ENCODE measurements at places on chromosomes 4 and X.

DNA sequence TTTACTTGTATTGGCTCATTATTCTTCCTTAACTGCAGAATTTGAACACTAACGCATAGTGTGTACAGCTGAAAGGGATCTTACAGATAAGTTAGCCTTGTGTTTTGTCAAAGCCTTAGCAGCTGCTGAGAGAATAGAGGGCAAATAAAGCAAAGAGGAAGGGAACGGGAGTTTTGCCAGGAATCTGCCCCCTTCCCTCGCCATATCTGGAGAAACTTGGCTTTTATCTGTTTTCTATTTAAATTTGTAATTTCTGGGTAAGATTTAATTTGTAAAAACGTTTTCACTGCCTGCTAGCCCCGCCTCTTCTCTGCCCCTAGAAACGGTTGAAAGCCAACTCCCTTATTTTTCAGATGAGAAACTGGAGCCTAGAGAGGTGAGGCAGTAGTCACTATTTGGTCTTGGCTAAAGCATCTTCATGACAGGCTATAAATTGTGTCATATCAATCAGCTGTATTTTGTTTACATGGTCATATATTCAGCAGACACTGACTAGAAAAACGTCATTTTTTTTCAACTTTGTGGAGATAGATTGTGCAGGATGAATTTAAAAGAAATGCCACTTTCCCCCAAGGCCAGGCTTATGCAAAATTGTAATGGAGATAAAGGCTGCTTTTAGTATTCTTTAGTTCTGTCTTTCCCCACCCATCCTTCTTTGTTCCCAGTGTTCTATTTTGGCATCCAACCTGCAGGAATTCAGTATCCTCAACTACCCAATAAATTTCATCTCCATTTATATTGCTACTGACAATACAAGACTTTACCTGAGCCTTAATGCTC is 319.4 kb downstream of the SH2D1A start:
- DNase-seq, result no peak

DNA sequence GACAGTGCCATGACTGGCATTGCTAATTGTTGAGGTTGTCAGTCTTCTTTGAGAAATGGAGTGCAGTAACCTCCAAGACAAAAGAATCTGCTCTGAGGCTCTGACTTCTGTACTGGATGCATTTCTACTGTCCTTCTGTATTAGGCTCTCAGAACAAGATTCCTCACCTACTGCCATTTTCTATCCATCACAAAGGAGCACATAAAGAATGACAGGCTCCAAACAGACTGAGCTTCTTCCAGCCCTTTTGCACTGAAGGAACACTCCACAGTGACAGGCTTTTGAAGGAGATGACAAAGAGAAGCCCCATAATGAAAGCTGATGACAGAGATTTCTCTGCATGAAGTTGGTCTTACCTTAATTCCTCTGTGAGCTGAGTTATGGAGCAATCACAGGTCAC is 162.2 kb downstream of the PCDH19 start:
- no peak for DNase-seq

DNA sequence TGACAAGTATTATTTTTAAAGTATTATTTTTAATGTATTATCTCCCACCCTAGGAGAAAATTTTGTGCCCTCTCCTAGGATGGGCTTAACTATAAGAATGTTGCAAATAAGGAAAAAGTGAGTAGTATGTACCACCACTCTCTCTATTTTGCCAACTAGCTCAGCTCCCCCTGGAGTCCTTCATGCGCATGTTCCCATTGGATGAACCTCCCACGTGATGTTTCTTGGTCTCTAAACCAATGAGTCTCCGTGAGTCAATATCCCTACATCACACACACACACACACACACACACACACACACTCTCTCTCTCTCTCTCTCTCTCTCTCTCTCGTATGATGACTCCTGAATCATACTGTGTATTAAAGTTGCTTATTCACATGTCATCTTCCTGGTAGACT is 129.7 kb upstream of the ZFP42 start:
- no peak for DNase-seq

DNA sequence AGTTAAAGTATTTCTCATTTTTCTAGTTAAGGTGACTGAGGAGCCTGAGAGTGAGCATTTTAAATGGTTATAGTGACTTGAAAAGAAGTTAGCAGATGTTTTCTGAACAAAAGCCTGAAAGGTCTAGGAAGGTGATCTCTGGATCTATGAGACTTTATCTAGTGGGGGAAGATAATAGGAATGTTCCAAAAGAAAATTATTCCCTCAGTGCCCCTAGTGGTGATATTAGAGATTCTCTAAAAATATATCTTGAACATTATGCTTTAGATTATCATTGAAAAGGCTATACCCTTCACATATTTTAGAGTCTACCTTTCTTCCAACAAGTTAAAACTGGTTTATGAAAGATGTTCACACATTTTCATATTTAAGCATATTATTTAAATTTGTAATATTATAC is 69.0 kb upstream of the SPANXN1 start:
- no peak for DNase-seq

DNA sequence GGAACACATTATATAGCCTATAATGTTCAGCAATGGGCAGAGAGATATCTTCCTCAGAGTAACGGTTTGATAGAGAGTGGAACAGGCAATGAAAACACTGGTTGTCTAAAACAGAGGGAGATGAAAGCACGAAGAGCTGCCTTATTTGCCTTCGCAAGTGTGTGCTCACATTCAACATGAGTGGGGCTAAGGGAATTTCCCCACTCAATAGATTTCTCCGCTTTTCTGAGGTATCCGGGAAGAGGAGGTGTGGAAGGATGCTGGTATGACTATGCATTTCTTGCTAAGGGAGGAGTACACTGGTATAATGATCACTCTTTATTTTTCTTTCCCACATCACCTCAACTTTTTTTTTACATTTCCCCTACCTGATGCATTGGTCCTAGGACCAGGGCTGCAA is 7.8 kb upstream of the GPR82 start:
- DNase-seq, result no peak

GRCh38 chr4:123446865-123447474 is 50.4 kb downstream of the SPRY1 start:
- DNase-seq, result no peak

DNA sequence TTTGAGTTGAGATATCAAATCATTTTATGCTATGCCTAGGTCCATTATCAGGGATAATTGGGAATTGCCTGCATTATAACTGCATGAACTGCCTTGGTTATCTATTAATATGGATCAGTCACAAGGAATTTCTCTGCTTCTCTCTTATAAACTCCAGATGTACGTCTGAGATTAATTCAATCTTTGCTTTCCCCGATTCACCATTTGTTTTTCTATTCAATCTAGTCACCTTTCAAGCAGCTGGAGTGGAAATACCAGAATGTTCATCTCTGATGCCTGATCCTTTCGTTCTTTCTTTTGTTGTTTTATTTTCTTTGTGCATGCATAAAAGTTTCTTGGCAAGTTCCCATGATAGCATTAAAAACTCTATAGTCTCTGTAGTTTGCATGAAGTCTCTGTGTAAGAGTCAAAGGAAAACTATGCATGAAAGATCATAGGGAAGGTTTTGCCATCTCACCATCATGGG is 22.6 kb downstream of the SYNPO2 start:
- DNase-seq, result no peak

DNA sequence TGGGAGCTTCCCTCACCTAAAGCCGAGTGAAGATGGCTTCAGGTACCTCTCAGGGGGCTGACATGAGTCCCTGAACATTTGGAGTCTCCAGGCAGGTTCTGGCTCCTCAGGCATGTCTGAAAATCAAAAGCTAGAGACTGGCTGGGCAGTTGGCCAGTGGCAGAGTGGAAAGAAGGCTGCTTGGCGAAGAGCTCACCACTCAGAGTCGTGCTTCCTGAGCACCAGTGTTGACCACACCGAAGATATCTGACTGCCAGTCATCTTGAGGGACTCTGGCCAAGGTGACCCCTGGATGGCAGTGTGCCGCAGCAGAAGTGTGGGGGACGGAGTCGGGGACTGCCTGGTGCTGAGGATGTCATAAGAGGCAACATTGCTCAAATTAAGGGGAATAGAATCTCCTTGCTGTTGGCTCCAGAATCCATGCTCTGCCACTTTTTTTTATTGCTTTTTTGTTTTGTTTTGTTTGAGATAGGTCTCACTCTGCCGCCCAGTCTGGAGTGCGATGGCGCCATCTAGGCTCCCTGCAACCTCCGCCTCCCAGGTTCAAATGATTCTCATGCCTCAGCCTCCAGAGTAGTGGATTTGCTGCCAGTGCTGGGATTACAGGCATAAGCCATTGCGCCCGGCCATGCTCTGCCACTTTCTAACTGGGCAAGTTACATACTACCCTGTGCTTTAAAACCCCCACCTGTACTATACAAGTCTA is 172.5 kb upstream of the GATB start:
- peak; percentile 8 for DNase-seq

All from heart right ventricle (tissue), 16 donors.